Activated CD4-positive, CD25-positive, alpha-beta regulatory T cell treated with anti-CD3 and anti-CD28 coated beads, Interleukin-2, amount 50 U/mL, for 72 hours (primary cell): ENCODE measurements at places on chromosomes 7 and 10.
A peak's percentile ranks its signal among the peaks of the same experiment; 100 is the strongest.

DNA sequence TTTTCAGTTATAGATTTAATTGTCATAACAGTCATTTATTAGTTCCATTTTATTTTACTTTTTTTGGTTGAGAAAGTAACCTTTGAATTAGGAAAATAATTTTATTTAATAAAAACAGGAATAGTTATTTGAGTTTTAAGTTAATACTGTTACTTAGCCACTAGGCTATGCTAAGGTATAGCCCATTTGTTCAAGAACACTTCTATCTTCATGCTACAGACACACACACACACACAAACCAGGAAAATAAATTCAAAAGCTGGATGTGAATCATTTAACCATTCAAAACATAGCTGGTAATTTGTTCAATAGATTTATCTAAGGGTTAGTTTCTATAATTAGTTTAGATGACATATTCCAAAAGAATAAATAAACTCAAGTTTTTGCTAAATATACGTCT lies 148.4 kb downstream of the RNF133 start:
- DNase-seq: no peak

DNA sequence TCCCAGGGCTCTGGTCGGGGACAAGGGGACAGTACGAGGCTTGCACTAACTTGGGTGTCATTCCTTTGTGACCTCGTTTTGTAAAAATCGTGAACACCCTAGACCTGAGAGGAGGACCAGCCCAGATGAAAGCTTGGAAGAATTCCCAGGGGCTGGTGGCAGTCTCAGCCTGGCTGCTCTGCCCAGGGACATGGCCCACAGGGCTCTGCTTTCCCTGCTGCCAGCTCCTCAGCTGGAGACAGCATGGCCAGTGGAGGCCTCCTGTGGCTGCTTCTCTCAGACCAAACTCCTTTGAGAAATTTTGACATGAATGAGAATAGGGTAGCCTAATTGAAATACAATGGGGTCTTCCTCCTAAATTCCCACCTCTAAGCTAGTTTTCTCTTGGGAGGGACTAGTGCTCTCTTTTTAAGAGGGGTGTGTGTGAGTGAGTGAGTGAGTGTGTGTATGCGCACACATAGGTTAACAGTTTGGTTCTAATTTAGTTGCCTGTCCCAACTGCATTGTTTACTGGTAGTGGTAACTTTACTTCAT lies 140.3 kb upstream of the EFCAB10 start:
- DNase-seq: no peak

DNA sequence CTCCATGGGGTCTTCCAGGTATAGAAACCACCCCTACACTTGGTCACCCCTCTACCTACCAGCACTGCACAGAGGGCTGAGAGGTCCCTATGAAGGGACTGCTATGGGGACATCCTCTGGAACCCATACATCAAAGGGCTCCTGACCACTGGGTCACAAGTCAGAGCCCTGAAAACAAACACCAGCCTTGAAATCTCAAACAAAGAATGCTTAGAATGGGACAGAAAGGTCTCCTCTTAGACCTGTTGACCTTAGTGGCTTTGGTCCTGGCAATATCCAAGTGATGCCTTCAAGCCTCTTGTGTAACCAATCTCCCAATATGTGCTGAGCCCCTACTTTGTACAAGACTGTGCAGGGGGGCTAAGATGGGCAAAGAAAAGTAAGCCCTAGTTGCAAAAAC lies 34.6 kb upstream of the DLX6 start:
- no peak for DNase-seq

DNA sequence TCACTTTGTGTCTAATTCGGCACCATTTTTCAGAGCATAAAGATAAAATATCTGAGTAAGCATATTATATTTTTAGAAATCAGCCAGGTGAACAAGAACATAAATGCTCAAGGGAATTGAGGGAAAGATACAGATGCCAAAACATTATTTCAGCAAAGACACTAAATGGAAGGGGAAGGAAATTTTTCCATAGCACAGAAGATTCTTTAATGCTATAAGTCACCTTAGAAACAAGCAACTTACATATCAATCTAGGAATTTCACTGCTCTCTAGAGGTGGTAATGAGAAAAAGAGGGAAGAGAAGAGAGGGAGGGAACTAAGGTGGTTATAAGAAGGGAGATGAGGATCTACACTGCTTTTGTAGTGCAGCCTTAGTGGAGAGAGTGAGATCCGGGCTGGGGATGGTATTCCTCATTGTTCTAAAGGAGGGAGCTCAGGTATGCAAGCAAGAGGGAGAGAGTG lies 20.4 kb downstream of the ZNF365 start:
- no peak for DNase-seq

GRCh38 chr7:158734861-158735260 lies 30.3 kb upstream of the NCAPG2 start:
- DNase-seq: no peak

- no peak for DNase-seq
Observed at GRCh38 chr10:58704226-58704625, 191.6 kb downstream of the BICC1 start.

GRCh38 chr10:86868353-86868752 lies 89.1 kb downstream of the MMRN2 start:
- DNase-seq: no peak

- DNase-seq: no peak
Observed at GRCh38 chr10:697097-697875, 7.8 kb upstream of the DIP2C start.

- DNase-seq: no peak
Observed at GRCh38 chr10:131685007-131685406, 215.8 kb upstream of the PPP2R2D start.

- DNase-seq: no peak
Observed at GRCh38 chr10:133405844-133406527, 12.0 kb downstream of the MTG1 start.

DNA sequence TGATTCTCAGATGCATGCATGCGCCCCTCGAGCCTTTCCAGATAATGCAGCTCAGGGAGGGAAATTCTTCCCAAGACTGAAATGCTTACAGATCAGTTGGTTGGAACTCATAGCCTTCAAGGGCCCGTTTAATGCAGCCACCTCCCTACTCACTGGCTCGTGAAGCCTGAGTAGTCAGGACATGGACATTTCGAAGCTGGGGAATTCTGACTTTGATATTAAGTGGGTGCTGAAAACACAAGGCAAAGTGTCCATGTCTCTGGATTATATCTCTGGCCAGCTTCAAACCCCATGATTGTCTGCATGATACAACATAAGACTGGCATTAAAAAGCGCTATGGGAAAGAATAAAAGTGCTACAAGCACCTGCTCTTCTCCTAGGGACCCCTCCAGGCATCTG lies 207.5 kb downstream of the HERPUD2 start:
- DNase-seq: no peak

DNA sequence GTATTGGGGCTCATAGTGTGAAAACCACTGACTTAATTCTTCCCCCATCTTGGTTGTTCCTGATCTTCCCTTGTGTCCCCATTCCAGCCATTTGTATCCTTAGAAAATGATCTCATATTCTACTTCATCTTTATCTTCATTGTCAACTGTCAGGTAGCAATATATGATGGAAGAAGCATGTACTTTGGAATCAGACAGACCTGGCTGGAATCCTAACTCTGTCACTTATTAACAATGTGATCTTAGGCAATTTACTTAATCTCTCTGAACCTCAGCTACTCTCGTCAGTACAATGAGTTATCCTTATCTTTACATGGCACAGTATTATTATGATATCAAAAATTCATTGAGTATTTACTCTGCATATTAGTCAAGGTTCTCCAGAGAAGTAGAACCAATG lies 10.1 kb downstream of the CFTR start:
- DNase-seq: no peak

GRCh38 chr7:25288556-25289307 lies 60.4 kb upstream of the NPVF start:
- no peak for DNase-seq

- no peak for DNase-seq
Observed at GRCh38 chr7:120843109-120843508, 14.8 kb downstream of the TSPAN12 start.

- no peak for DNase-seq
Observed at GRCh38 chr7:50331564-50332208, 27.2 kb downstream of the IKZF1 start.

DNA sequence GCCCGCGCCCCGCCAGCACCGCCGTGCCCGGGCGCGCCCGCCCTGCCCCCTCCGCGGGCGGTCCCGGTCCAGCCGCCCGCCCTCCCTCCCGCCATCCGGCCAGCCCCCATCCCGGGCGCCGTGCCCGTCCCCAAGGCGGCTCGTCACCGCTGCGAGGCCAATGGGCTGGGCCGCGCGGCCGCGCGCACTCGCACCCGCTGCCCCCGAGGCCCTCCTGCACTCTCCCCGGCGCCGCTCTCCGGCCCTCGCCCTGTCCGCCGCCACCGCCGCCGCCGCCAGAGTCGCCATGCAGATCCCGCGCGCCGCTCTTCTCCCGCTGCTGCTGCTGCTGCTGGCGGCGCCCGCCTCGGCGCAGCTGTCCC lies at the start of gene HTRA1:
Gene HTRA1 (plus strand): TSS at position 187 of the 362 bp plus-strand sequence. CDS start 100 bp downstream, at position 287.
- DNase-seq: no peak

- no peak for DNase-seq
Observed at GRCh38 chr7:113282875-113283274, 164.5 kb upstream of the SMIM30 start.

- no peak for DNase-seq
Observed at GRCh38 chr7:80427218-80427617, 84.6 kb downstream of the GNAT3 start.

GRCh38 chr7:111980725-111981124 lies 225.5 kb downstream of the DOCK4 start:
- no peak for DNase-seq

GRCh38 chr7:4638781-4639575 lies 43.1 kb upstream of the FOXK1 start:
- no peak for DNase-seq

GRCh38 chr10:62384057-62384446 lies 9.9 kb downstream of the ZNF365 start:
- DNase-seq: peak; percentile 35

DNA sequence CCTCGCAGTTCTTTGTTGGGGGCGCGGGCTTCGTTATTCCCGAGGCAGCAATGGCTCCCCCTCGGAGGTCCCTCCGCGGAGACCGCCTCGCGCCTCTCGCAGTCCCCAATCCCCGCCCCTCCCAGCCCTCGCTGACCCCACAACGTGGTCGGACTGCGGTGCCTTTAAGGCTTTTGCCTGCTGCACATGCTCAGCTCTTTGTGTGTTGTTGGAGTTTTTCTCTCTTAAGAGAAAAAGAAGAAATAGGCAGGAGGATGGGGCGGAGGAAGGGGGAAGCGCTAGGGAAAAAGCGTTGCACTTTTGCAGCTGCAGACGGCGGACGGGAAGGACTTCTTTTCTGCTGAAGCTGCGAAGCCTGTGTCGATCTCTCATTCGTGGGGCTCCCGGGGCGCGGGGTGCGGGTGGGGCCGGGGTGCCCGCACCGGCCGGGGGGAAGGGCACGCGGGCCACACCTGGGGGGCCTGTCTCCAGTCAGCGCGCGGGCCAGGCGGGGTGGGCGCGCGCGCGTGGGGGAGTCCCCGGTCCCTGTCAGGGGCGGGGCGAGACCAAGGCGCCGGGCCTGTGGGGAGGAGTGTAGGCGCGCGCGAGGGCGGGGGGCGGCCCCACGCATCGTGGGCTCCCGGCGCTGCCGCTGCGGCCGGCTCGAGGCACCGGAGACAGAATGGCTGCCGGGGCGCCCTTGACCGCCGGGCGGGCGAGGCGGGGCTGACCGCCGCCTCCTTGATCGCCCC lies 445 bp upstream of the ATRNL1 start:
- DNase-seq: no peak

GRCh38 chr10:8418631-8419030 lies 364.1 kb downstream of the GATA3 start:
- no peak for DNase-seq

DNA sequence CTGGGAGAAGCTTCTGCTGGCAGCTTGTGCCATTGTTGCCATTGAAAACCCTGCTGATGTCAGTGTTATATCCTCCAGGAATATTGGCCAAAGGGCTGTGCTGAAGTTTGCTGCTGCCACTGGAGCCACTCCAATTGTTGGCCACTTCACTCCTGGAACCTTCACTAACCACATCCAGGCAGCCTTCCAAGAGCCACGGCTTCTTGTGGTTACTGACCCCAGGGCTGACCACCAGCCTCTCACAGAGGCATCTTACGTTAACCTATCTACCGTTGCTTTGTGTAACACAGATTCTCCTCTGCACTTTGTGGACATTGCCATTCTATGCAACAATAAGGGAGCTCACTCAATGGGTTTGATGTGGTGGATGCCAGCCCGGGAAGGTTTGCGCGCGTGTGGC lies 220.7 kb downstream of the ADK start:
- no peak for DNase-seq

DNA sequence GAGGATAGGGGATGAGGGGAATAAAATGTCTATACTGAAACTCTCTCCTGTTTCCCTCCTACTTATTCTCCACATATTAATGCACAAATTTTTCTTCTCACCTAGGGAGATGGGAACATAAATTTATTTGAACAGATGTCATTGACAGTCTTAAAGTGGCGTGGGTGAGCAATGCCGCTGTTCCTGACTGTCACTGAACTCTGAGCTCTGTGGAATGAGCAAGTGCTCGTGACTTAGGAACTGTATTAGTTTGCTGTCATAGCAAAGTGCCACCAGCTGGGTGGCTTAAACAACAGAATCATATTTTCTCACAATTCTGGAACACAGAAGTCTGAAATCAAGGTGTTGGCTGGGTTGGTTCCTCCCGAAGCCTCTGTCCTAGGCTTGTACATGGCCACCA lies 29.1 kb downstream of the INPP5F start:
- no peak for DNase-seq

DNA sequence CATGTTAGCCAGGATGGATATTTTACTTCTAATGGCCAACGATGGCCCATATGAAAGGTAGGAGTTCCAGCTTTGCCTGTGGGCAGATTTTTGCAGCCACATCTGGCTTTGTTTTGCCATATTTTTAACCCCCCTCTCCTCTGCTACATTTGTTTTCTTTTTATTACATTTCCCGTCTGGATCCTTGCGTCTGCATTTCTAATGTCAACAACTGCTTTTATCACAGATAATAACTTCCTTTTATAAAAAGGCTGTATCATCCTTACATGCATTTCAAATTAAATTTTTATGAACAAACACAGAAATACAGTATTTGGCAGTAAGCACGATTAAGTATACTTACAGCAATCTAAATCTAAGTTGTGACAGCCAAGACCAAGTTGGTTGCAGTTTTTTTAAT lies 156.0 kb downstream of the BAMBI start:
- no peak for DNase-seq

- no peak for DNase-seq
Observed at GRCh38 chr10:61262486-61263261, 190.5 kb downstream of the TMEM26 start.

- no peak for DNase-seq
Observed at GRCh38 chr7:156004265-156005201, 192.3 kb upstream of the SHH start.

- DNase-seq: no peak
Observed at GRCh38 chr7:55570218-55570873, 2.0 kb downstream of the VOPP1 start.

- DNase-seq: no peak
Observed at GRCh38 chr10:3350205-3350604, 177.6 kb upstream of the PITRM1 start.
